ENCODE measurements at places on chromosomes 1 and 21.

- DNase-seq = no peak
Measured at GRCh38 chr1:93255222-93256079, 74.9 kb downstream of the CCDC18 start.

- DNase-seq = no peak
Measured at GRCh38 chr1:48019714-48020315, 22.6 kb upstream of the TRABD2B start.

DNA sequence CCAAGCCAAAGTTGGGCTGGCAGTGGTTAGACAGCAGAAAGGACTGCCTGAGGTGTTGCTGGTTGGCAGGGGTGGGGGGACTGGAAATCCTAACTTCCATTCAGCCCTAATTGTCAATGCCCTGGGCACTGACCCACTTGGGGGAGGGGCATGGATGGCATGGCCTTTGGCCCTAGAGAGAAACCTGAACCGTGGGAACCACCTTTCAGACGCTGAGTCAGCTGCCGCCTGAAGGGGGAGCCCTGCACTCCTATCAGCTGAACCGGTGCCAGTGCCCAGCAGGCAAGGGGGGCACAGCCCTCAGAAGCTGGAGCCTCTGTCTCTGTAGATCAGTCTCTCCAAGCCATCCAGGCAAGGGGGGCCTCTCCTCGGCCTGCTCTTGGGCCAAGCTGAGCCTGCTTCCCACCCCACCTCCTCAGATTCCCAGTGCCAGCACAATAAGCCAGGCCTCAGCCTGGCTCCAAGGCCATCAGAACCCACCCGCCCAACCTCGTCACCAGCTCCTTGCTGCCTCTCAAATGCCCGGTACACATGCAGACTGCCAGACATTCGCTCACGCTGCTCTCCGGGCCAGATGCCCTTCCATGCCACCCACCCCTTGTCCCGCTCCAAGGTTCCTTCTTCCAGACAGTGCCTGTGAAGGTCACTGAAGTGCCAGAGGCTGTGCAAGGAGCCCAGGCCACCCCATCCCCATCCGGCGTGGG lies 11.6 kb downstream of the TINAGL1 start:
- peak; percentile 52 for DNase-seq

GRCh38 chr1:201127755-201128455 lies 921 bp upstream of the ASCL5 start:
- DNase-seq = no peak

GRCh38 chr1:226534098-226534497 lies 14.5 kb upstream of the STUM start:
- DNase-seq = no peak

DNA sequence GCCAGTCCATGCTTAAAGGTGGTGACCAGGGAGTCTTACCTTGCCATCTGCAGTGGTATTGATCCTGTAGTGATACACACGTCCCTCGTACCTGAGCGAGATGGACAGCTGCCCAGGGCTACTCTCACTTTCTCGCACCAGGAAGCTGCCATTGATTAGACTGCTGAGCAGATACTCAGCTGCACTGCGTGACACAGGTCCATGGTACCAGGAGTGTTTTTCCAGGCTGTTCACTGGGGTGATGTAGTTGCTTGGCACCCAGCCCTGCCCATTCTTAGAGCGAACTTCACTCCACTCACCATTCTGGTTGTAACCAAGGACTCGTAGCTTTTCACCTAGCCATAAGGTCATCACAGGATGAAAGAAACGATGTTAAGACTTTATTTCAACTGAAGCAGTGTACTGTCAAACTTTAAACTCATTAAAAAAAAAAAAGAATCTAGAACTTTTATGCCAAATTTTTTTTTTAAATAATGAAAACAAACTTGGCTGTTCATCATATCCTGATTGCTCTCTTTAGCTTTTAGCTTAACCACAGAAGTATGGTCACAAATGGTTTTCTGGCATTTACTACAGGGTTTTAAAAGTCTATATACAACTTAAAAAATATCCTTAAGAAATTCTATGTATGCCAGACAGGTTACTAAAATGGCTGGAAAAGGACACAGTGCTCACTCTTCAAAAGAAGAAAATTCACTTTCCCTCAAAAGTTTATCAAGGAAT lies 44.6 kb downstream of the TOR3A start:
- no peak for DNase-seq

GRCh38 chr21:26769613-26770188 lies 75.5 kb downstream of the ADAMTS1 start:
- DNase-seq = peak; percentile 9

- DNase-seq = no peak
Measured at GRCh38 chr21:15686506-15686905, 43.3 kb upstream of the USP25 start.
